Bone marrow (tissue), 2 donors: ENCODE measurements at places on chromosomes 7 and 10.

GRCh38 chr10:18157881-18158280 is 17.7 kb downstream of the CACNB2 start:
- no peak for DNase-seq

DNA sequence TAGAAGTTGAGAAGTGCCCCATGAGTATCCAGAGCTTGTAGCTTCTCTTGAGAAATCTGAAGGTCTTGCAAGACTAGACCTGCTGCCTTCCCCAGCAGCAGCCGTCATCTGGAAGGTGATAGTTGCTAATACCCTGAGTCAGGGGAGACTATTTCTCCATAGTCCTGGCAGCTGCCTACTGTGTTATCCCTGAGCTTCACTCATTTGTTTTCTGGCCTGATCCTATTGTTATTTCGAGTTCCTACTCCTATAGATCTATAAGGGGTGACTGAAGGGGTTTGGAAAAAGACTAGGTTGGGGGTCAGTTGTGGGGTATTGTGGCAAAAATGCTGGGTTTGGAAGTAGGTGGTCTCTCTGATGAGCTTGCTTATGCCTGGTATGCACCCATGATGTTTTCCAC is 297.8 kb downstream of the CNTNAP2 start:
- no peak for DNase-seq

- no peak for DNase-seq
Measured at GRCh38 chr7:88363249-88363648, 56.6 kb upstream of the STEAP4 start.

GRCh38 chr10:70728328-70728727 is 56.0 kb downstream of the ADAMTS14 start:
- DNase-seq: no peak

DNA sequence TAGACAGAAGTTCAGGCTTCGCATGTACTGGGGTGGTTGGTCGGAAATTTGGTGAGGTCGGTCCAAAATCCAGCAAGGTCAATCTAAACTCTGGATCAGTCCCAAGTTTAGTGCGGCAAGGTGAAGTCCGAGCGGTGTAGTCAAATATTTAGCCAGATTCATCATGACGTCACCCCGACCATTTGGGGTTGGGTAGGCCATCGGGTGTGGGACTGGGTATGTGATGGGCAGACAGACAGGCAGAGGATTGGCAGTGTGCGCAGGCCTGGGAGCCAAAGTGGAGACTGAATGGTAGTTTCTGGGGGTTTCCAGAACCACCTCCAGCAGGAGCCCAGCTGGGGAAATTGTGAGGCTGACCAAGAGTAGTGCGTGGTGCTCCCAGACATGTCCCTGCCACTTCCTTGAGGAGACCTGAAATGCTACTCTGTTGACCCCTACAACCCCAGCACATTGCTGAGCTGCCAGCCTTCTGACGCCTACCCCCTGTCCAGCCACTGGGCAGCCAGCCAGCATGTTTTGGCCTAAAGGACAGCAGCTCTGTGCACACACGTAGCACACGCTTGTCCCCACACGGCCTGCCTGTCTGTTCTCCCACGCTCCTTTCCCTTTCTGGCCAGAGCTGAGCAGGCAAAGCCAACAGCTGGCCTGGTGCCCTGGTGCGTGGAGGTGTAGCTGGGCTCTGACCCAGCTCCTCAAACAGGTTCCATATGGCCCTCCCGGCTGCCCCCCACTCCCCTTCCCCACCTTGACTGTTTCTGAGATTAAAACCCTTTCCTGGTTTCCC is 55.9 kb downstream of the FAM241B start:
- no peak for DNase-seq

- DNase-seq: no peak
Measured at GRCh38 chr10:120385992-120386391, 71.0 kb upstream of the PLPP4 start.

DNA sequence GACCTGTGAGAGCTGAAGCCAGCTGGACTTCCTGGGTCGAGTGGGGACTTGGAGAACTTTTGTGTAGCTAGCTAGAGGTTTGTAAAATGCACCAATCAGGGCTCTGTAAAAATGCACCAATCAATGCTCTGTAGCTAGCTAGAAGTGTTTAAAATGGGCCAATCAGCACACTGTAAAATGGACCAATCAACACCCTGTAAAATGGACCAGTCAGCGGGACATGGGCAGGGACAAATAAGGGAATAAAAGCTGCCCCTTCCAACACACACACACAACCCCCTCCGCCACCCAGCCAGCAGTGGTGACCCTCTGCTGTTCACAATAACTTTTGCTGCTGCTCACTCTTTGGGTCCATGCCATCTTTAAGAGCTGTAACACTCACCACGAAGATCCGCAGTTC is 7.1 kb downstream of the ZNF511 start:
- no peak for DNase-seq

DNA sequence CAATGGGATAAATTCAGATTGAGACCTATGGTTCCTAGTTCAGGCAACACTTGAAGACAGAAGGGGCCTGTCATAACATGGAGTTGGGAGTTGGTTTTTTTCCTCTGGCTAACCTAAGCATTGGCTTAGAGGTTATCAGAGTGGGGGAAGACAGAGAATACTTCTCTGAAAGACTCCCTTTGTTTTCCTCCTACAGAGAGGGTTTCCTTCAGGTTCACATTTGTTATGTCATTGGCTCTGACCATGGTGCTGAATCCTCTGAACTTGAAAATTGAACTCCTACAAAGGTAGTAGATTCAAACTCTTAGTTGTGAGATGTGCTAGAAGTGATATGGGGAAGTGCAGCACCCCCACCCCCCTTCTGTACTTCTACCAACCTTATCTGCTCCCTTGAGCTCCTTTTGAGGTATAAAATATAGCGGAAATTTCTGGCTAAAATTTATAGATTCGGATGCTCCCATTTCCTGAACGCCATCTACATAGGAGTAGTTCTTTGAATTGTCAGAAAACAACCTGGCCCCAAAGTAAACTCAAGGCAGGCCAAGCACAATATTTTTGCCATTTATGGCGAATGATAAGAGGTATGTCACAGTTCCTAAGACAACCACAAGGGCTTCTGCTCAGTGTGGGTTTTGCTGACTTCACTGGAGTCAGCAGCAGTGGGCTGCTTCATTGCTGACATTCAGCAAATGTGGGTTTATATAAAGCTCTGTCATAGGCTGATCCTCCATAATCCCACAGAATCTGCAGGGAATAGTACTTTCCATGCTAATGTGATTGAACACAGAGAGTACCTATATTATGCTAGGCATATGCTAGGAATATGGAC is 131.6 kb upstream of the KLF14 start:
- no peak for DNase-seq

DNA sequence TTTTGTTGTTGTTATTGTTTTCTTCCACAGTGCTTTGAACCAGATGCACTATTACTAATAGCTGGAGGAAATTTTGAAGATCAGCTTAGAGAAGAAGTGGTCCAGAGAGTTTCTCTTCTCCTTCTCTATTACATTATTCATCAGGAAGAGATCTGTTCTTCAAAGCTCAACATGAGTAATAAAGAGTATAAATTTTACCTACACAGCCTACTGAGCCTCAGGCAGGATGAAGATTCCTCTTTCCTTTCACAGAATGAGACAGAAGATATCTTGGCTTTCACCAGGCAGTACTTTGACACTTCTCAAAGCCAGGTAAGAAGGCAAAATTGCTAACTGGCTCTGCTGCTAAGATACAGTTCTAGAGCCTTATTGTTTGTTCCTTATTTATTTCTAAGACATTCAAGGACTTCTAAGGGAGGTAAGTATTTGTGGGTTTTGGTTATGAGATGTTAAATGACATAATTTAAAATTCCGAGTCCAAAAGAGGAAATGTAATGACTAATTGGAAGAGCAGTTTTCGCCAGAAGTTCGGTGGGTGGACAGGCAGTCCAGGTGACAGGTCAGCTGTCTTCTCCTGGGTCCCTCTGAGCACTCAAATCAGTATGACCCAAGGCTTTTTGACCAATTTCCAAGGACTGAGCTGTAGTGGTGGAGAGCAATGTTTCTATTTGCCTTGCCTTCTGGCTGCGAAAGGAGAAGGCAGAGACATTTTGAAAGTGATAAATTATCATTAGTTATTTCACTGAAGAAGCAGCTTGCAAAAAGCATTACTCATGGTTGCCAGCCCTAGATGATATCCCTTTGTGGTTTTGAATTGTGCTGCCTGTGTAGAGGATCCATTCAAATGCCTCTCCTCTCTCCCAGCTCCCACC is 10.1 kb downstream of the SLC39A12 start:
- DNase-seq: no peak

DNA sequence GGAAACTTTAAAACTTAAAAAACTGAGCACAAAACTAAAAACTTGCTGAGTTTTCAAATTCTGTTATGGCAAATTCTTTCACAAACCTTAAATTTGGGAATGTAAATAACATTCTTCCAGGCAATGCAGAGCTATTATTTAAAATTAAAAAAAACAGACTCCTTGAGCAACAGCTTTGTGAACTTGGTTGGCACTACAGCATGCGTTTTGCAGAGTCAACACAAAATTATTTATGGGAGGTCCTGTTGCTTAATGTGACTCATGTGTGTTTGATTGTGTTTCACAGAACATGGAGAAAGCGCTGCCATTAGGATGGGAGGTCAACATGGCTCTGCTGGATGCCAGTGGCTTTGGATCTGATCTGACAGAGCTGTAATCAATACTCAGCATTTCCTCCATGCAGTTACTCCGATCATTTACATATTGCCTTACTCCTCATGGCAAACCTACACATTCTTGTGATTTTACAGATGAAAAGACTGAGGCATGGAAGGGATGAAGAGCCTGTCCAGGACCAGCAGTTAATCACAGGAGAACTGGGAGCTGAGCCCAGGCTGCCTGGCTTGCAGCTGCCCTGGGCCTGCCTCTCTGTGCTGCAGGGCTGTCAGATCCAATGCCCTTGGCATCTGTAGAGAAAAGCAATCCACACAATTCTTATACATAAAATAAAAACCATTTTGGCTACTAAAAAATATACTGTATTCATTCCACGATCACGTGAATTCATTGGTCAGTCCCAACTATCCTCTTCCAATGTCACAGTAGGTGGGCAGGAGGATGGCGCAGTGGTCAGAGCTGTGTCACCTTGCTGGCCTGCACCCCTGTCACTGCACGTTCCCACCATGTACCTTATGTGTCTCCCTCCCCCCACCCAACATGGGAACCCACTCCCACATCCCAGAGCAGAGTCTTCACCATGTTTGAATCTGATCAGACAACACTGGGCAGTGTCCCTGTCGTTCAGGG is 200.9 kb downstream of the CXCL12 start:
- no peak for DNase-seq

- no peak for DNase-seq
Measured at GRCh38 chr10:971613-972012, 16.6 kb upstream of the GTPBP4 start.

DNA sequence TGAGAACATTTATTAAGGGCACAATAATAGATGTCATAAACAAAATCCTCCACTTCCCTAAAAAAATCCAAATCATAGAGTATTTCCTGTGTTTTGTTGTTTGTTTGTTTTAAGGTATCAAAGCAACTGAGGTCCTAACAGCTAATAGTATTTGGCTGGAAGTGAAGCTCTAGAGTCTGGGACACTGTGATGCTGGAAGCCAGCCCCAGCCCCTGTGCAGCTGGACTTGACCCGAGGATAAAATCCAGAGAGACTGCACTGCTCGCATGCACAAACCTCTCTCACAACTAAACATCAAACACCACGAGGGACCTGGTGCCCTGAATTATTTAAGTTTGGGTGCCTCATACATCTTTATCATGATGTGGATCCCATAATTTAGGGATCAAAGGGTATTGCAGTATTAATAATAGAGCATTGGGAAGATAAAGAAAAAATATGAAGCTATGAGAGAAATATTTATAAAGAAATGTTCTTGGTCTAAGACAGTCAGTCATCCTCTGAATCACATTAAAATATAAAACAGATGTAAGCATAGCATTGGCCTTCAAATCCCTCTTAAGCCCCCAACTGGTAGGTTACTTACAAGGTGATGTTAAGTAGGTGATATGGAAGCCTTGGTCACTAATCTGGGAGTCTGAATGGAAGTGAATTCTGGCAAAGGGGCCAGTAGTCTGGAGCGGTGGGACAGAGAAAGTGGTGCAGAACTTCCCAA is 44.4 kb downstream of the CUBN start:
- no peak for DNase-seq
